ENCODE measurements at places on chromosomes 3 and 15.

DNA sequence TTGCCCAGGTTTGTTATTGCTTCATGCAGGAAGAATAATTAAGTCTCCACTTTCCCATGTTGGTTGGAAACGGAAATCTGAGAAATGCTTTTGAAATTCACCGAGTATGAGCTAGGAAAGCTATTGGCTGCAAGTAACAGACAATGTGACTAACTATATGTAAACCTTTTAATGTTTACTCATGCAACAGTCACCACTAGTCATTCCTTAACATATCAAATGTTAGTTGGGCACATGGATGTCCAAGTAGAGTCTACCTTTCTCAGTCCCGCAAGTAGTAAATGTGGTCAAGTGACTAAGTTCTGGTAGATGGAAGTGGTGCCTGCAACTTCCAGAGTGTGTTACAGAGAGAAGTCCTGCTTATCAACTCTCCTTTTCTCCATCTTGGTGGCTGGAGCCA is 52.5 kb downstream of the KLF15 start:
- no peak for DNase-seq

DNA sequence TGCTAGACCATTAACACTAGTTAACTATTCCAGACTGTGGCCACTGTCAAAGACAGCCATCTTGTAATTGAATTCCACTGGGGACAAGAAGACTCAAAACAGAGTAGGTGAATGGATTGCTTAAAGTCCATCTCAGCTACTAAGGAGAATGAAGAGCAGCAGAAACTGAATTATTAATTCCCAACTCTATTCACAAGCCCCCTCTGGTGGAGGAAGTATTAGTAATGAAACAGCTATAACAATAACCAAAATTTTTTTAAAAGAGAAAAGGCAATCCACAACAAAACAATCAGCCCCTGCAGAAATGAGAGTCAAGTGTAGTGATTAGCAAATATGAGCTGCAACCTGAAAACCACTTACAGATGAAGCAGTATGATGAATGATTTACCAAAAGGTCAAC is 302.8 kb downstream of the FHIT start:
- no peak for DNase-seq

GRCh38 chr15:66364944-66365528 is 8.6 kb upstream of the TIPIN start:
- no peak for DNase-seq

DNA sequence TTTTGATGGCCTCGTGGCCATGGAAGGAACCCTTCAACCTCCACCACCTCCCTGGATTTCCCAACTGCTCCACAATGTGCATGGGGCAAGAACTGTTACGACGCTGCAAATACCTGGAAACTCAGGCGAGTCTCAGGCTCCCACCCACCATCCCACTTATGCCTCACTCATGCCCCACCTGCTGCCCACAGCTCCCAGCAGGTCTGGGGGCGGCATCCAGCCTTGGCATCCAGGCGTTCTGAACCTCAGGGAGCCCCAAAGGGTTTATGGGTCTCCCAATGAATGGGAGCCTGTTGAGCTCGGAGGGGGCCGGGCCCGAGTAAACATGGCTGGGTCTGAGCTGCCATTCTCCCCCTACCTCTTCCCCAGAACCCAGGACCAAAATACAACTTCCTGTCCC is 2.0 kb upstream of the PTH1R start:
- no peak for DNase-seq

DNA sequence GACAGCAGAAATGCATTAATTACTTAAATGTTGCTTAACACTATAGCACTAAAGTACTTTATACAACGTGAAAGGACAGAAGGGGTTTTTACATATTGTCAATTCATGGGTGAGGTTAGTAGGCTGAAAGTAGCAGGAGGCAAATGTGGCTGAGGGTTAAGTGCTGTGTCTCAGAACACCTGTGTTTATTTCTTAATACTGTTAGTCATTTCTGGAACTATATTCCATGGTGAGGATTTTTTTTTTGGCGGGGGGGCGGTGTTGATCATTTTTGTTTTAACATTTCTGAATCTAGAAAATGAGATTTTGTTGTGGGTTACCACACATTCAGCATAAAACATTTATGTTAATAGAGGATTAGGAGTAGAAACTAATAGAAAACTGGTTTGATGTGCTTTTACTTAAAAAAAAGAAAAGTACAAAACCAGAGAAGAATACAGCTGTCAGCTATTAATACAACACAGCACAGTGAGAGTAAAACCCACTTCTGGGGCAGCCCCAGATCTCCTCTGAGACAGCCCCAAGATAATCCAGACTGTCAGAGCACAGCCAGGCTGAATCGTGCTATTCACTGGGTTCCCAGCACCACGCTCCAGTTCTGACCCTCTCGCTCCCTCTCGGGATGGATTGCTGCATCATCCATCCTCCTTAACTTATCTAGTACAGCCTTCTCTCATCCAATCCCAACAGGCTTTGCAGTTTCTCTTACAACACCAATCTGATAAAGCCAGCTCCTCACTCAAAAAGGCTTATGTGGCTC is 307.7 kb downstream of the TUSC7 start:
- no peak for DNase-seq

- DNase-seq: no peak
Measured at GRCh38 chr15:70286113-70286806, 188.5 kb upstream of the TLE3 start.

- DNase-seq: no peak
Measured at GRCh38 chr3:159499031-159499793, 489.4 kb upstream of the IL12A start.

- no peak for DNase-seq
Measured at GRCh38 chr3:185308126-185308754, 54.4 kb upstream of the EHHADH start.

DNA sequence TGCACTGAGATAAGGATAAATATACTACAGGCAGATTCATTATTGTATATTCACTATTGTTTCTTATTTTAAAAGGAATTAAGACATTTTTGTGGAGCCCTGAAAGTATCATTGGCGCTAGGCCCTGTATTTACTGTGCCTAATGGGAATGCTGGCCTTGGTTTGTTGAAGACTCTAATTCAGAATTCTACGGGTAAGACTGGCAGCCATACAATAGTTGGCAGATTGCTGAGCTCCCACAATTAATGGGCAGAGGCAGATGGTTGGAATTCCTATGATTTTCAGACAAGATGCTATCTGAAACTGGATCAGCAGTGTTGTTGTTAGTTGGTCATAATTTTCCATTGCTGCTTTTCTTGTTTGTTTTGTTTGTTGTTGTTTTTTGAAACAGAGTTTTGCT is 14.7 kb downstream of the PGBD4 start:
- DNase-seq: no peak

DNA sequence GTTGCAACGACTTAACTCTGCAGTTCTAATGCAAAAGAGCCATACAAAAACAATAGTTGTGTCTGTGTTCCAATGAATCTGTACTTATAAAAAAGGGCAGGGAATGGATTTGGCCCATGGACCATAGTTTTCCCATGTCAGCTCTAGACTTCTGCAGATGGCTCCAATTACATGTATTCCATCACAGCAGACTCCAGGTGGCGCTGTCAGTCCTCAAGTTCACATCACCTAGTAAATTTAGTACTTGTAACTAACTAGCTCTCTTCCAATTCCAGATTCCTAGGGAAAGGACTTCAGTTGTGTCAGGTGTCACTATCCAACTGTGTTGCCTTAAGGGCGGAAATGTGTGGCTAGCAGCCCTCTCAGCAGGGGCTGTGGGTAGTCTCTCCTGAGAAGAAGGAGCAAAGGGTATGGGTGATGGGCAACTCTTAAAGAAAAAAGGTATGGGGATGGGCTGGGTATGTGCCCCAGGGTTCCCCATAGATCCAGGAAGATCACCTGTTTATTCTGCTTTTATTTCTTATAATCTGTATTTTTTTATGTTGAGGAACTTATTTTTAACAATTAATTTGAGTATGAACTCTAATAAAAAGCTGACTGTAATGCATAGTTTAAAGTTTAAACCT is 36.2 kb downstream of the BBS4 start:
- peak; percentile 66 for DNase-seq

GRCh38 chr3:139310474-139310933 is 33.3 kb upstream of the MRPS22 start:
- DNase-seq: no peak

GRCh38 chr3:126446791-126447190 is 28.9 kb downstream of the ZXDC start:
- no peak for DNase-seq

DNA sequence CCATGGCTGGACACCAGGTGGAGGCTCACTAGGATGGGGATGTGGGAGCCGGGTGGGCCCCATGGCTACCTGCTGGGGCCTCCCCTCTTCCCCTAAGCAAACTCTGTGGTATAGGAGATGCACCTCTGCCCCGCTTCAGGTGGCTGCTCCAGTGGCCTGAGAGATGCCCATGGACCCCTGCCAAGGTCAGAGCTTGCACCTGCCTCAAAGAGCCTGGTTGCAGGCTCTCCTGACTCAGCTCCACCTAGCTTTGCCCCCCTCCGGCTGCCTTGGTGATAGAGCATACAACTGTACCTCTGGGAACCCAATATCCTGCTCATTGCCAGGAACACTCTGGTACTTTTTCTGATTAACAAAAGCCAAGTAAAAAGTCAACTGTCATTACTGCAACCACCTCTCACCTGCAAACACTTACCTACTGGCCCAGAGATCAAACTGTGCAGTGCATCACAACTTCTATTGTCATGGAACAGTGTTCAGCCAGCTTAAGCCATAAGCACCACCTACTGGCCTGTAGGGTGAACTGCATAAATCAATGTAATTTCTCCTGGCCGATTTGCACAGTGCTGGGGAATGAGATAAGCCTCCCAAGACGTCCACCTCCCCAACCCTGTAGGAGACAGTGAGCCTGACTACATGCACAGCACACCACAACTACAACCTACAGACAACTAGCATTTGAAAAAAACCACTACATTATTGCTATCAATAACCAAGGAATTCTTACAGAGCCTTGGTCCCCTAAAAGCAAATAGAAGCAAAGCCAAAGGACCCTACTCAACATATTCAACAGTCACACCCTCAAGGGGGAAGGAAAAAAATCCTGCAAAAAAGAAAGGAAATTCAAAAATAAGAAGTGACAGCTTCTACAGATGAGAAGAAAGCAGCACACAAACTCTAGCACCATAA is 352.4 kb upstream of the ARHGEF26 start:
- peak; percentile 36 for DNase-seq

- DNase-seq: no peak
Measured at GRCh38 chr3:47259114-47259513, 23.5 kb downstream of the KIF9 start.

GRCh38 chr3:43453981-43454380 is 167.6 kb downstream of the SNRK start:
- DNase-seq: no peak

DNA sequence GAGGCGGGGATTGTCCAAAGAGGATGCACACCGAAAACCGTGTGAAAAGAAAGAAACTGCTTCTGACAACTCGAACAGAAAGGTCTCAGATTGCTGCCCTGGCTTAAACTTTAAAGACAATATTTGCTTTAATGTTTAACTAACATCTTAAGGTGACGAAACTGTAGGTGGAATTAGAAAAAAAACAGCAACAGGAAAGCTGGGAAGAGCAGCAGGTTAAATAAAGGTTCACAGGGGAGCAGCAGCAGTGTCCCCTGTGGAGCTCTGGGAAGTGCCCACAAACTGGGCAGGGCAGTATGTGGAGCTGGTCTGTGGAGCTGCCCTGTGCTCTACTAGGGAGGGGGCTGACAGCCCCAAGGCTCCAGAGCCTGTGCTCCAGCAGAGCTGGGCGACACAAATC is 25.4 kb downstream of the RUVBL1 start:
- DNase-seq: no peak

GRCh38 chr3:15846606-15847005 is 48.8 kb upstream of the ANKRD28 start:
- no peak for DNase-seq

- no peak for DNase-seq
Measured at GRCh38 chr15:76776480-76776879, 128.7 kb downstream of the SCAPER start.

DNA sequence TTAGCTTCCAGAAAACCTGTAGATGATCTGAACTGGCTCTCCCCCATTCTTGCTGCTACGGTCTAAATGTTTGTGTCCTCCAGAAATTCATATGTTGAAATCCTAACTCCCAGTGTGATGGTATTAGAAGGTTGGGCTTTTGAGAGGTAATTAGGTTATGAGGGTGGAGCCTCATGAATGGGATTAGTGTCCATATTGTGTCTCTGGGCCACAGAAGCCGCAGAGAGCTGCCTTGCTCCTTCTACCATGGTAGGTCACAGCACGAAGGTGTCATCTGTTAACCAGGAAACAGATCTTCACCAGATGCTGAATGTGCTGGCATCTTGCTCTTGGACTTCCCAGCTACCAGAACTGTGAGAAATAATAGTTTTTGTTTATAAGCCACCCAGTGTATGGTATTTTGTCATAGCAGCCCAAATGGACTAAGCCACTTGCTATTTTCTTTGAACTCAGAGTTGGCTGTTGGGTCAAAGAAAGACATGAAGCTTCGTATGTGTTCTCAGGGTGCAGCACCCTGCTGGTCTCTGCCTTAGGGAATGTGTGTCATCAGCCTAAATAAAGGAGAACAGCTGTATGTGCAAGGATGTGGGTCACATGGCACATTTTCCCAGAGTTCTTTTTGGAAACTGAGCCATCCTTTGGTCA is 317.5 kb upstream of the SLCO3A1 start:
- no peak for DNase-seq

GRCh38 chr15:69305204-69305931 is 6.7 kb downstream of the PAQR5 start:
- no peak for DNase-seq

GRCh38 chr3:179750720-179751328 is 98.0 kb downstream of the USP13 start:
- no peak for DNase-seq

All from activated CD4-positive, alpha-beta T cell treated with anti-CD3 and anti-CD28 coated beads for 4 hours (primary cell).